IPS DF 6.9 (cell line): ENCODE measurements at places on chromosomes 12 and 14.

DNA sequence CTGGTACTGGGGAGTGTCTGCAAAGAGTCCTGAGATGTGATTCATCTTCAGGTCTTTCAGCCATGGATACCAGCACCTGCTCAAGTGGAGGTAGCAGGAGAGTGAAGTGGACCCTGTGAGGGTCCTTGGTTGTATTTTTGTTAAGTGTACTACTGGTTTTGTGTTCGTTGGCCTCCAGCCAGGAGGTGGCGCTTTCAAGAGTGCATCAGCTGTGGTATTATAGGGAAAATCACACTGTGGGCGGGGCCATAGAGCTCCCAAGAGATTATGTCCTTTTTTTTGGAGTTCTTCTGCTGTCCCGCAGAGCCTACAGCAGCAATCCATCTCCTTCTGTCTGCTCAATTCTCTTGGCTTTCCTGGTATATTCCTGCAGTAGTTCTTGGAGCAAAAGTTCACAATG is 66.8 kb downstream of the SPATA7 start:
- H3K27me3 ChIP-seq: no peaks in the 10 kb centered on the region
- no peak for DNase-seq
- no peaks in the 10 kb centered on the region for H3K4me1 ChIP-seq
- no peaks in the 10 kb centered on the region for H3K36me3 ChIP-seq
- no peak overlapping the region for H3K27ac ChIP-seq

- no peak for DNase-seq
- no peak overlapping the region for H3K4me3 ChIP-seq
- H3K36me3 ChIP-seq: no peaks in the 10 kb centered on the region
- H3K27ac ChIP-seq: no peak overlapping the region
- H3K4me1 ChIP-seq: no peaks in the 10 kb centered on the region; the same call in 1 of the 2 replicates
These were observed 2.3 kb upstream of the ACVRL1 start for GRCh38 chr12:51904951-51905470.

- H3K27me3 ChIP-seq: no peaks in the 10 kb centered on the region
- no peak overlapping the region for H3K27ac ChIP-seq
- H3K4me1 ChIP-seq: 0 out of 2 replicates have a peak, but pooled peaks cover 2% of the 10 kb centered on the region
- no peaks in the 10 kb centered on the region for H3K36me3 ChIP-seq
These were observed 25.7 kb upstream of the CDK17 start for GRCh38 chr12:96425951-96426350.

DNA sequence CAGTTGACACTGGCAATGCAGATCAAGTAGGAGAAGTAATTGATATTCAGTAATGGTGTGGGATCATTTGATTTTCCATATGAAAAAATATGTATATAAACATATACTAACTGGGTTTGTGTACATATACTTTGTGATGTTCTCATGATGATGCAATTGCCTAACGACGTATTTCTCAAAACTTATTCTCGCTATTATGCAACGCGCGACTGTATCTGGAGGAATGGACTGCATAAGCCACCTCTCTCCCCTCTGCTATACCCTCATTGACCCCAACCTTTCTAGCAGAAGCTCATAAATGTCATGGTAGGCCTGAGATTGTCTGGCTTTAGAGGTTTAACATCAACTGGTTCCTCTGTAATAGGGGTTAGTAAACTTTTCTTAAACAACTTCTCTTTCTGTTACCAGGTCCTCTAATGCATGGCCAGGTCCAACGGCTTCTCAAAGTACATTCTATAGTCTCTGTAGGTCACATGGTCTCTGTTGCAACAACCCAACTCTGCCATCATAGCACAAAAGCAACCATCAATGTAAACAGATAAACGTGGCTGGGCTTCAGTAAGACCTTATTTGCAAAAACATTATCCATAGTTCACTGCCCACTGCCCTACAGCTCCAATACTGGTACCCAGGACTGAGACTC is 59.3 kb downstream of the FOXN3 start:
- no peak overlapping the region for H3K27ac ChIP-seq
- H3K36me3 ChIP-seq: no peaks in the 10 kb centered on the region; the same call in 1 of the 2 replicates
- no peaks in the 10 kb centered on the region for H3K27me3 ChIP-seq
- no peak overlapping the region for H3K4me3 ChIP-seq
- no peak for DNase-seq

- DNase-seq: no peak
- no peaks in the 10 kb centered on the region for H3K36me3 ChIP-seq
- no peaks in the 10 kb centered on the region for H3K4me1 ChIP-seq
- no peak overlapping the region for H3K27ac ChIP-seq
- H3K27me3 ChIP-seq: no peaks in the 10 kb centered on the region
These were observed 1629.4 kb upstream of the SEL1L start for GRCh38 chr14:83163016-83163415.

DNA sequence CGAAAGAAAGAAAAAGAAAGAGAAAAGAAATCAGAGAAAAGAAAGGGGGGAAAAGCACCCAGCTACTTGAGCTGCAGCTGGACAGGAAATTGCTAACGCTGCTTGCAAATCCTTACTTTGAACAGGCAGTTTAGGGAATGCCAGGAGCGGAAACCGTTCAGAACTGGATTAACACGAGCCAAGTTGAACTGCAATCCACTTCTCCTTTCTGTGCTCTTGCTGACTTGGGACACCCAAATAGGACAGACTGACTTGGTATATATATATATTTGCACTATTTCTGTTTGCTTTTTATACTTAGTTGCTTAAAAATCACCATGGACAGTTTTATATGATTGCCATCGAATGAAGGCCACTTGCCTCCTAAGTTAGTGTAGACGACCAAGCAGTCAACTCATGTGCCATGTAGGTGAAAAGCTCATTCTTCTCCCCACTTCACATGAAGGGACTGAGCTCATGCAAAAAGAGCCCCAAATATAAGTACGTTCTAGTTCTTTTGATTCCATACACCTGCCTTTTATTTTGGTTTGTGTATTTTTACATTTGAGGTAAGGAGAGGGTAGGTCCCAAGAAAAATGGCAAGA is 5.5 kb downstream of the DUSP6 start:
- H3K36me3 ChIP-seq: no peaks in the 10 kb centered on the region
- DNase-seq: no peak
- no peak overlapping the region for H3K4me3 ChIP-seq
- H3K27ac ChIP-seq: no peak overlapping the region
- peaks cover 4% of the 10 kb centered on the region; the same call in 1 of the 2 replicates for H3K27me3 ChIP-seq

GRCh38 chr12:29050503-29050902 is 98.6 kb upstream of the FAR2 start:
- H3K4me1 ChIP-seq: no peaks in the 10 kb centered on the region
- no peaks in the 10 kb centered on the region for H3K36me3 ChIP-seq
- H3K27ac ChIP-seq: no peak overlapping the region
- no peak overlapping the region for H3K4me3 ChIP-seq
- H3K27me3 ChIP-seq: no peaks in the 10 kb centered on the region

DNA sequence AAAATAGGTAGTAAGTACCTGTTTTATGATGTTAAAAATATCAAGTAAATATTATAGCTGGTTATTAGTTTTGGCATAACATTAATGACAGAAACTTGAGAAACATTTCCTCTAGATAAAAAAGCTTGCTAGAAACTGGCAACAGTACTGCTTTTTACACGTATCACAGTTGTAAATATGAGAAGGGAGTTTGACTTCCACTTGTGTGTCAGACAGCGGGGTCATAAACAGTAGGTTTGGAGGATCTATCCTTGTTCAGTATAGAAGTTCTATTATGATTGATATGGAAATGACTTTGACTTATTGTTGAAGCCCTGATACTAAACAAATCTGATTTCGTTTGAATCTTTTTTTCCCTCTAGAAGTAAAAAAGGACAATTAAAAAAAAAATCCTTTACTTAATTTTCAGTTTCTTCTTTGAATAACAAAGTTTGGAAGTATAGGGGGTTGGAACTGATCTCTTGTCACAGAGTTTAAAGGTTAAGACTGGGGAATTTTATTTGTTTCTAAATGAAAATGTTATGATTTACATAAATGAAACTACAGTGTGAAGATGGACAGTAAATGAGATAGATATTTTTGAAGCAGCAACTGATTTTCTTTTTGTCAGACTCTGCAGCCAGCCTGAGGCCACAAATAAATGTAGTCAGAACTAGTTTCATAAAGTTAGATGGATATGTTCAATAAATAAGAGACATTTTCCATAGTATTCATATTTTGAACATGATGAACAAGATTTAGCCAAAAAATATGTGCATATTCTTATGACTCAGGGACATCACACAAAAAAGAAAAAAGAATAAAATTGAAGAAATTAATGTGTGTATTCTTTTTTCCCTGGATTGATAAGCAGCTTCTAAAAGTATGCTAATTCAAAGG is 50.1 kb downstream of the WNK1 start:
- DNase-seq: no peak
- H3K36me3 ChIP-seq: no peaks in the 10 kb centered on the region
- H3K4me1 ChIP-seq: no peaks in the 10 kb centered on the region

GRCh38 chr14:56903304-56903969 is 93.2 kb upstream of the OTX2 start:
- H3K36me3 ChIP-seq: no peaks in the 10 kb centered on the region
- no peak overlapping the region for H3K4me3 ChIP-seq
- DNase-seq: no peak
- peaks cover 9% of the 10 kb centered on the region; the same call in 1 of the 2 replicates for H3K4me1 ChIP-seq

- H3K36me3 ChIP-seq: no peaks in the 10 kb centered on the region
- H3K27ac ChIP-seq: no peak overlapping the region
- H3K4me1 ChIP-seq: peaks cover 4% of the 10 kb centered on the region; the same call in 1 of the 2 replicates
- no peaks in the 10 kb centered on the region for H3K27me3 ChIP-seq
These were observed 137.0 kb downstream of the ZFP36L1 start for GRCh38 chr14:68655911-68656316.

- no peaks in the 10 kb centered on the region for H3K4me1 ChIP-seq
- no peak for DNase-seq
- H3K27me3 ChIP-seq: no peaks in the 10 kb centered on the region
- H3K36me3 ChIP-seq: no peaks in the 10 kb centered on the region
- H3K4me3 ChIP-seq: no peak overlapping the region
- no peak overlapping the region for H3K27ac ChIP-seq
These were observed 28.1 kb downstream of the DEPDC4 start for GRCh38 chr12:100238801-100239200.

GRCh38 chr12:25903603-25904245 is 54.8 kb upstream of the RASSF8 start:
- H3K27ac ChIP-seq: no peak overlapping the region
- no peaks in the 10 kb centered on the region for H3K27me3 ChIP-seq
- H3K36me3 ChIP-seq: no peaks in the 10 kb centered on the region
- H3K4me1 ChIP-seq: no peaks in the 10 kb centered on the region
- DNase-seq: no peak
- no peak overlapping the region for H3K4me3 ChIP-seq

DNA sequence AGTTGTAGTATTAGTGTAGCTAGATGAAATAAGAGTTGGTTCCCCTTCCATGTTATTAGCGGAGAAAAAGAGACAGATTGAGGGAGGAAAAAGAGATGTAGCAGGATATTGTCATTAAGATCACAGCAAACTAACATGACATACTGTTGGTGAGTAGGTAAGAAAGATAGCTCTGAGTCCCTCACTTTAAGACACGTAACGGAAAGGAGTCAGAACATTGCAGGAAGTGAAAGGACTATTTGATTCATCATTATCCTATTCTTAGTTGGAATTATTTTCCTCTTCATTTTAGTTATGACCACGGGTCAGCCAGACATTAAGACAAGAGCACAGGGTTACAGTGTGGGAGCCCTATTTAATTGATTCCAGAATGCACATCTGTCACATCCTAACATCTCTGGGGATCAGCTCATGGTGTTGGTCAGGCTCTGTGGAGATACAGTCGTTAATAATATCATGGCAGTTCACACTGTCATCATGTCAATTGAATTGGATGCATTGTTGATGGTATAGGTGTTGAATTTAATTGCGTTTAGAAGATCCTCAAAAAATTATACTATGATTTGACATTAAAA is 55.0 kb downstream of the TMX1 start:
- DNase-seq: no peak
- peaks cover 2% of the 10 kb centered on the region; the same call in 1 of the 2 replicates for H3K36me3 ChIP-seq
- H3K4me3 ChIP-seq: no peak overlapping the region
- H3K4me1 ChIP-seq: no peaks in the 10 kb centered on the region
- H3K27ac ChIP-seq: no peak overlapping the region
- H3K27me3 ChIP-seq: no peaks in the 10 kb centered on the region

DNA sequence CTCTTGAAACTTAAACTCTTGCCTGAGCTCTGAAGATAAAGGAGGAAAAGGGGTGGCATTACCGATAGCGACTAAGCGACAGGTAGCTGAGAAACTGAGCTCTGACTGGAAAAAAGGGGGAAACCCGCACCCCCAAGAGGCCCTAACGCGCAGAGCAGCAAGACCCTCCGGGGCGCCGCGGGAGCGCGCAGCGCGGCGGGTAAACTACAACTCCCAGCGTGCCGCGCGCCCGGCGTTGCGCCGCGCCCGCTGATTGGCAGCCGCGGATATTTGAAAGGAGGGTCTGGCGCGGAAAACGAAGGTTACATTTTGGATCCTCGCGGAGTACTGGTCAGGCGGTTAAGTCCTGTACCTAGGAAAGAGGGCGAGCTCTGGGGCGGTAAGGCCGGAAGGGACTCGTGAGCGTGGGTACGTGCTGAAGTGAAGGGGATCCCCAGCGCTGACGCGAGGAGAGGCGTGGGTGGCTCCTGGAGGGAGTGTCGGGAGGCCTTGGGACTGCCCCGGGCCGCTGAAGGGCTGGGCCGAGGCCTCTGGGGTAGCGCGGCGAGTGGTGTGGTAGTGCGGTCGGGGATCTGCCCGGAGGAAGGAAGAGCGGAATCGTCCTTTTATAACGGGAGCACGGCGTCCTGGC is at the start of gene ESPL1:
TSS of gene ESPL1 (plus strand) at position 301 of the 631 bp plus-strand sequence. CDS start 468 bp downstream, outside the sequence.
- H3K27me3 ChIP-seq: no peaks in the 10 kb centered on the region
- peak within 1 kb of the TSS; percentile 98 for H3K4me3 ChIP-seq
- H3K36me3 ChIP-seq: peaks cover 11% of the 10 kb centered on the region; the same call in 1 of the 2 replicates
- DNase-seq: peak; percentile 80

GRCh38 chr14:65981192-65981843 is 504.9 kb upstream of the CCDC196 start:
- H3K4me3 ChIP-seq: no peak overlapping the region
- no peaks in the 10 kb centered on the region for H3K36me3 ChIP-seq
- DNase-seq: no peak
- no peaks in the 10 kb centered on the region for H3K27me3 ChIP-seq

- peak; percentile 96 for DNase-seq
- no peak overlapping the region for H3K27ac ChIP-seq
- peaks cover 1% of the 10 kb centered on the region; the same call in 1 of the 2 replicates for H3K4me1 ChIP-seq
- peak overlapping the region; percentile 52; the same call in 1 of the 2 replicates for H3K4me3 ChIP-seq
These were observed 38.4 kb downstream of the ACACB start for GRCh38 chr12:109154451-109155438.

DNA sequence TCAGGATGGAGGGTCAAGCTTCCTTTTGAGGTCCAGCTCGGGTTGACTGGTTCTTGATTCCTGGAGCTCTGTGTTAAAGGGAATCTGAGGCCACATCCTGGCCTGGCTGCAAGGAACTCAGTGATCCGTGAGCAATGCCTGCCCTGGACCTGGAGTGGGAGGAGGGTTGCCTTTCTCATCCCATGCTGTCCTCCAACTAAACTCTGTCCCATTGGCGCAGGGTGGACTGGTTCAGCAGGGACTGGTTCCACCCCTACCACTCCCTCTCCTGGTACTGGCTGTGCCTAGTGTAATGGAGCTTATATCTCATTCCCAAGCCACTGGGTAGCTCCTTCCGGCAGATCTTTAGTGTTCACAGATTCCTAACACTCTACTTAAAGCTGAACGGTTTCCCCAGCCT is 3.9 kb upstream of the CMKLR1 start:
- H3K4me3 ChIP-seq: no peak overlapping the region
- no peak for DNase-seq
- no peaks in the 10 kb centered on the region for H3K27me3 ChIP-seq
- H3K4me1 ChIP-seq: no peaks in the 10 kb centered on the region
